ENCODE measurements at places on chromosomes 3 and 15.

DNA sequence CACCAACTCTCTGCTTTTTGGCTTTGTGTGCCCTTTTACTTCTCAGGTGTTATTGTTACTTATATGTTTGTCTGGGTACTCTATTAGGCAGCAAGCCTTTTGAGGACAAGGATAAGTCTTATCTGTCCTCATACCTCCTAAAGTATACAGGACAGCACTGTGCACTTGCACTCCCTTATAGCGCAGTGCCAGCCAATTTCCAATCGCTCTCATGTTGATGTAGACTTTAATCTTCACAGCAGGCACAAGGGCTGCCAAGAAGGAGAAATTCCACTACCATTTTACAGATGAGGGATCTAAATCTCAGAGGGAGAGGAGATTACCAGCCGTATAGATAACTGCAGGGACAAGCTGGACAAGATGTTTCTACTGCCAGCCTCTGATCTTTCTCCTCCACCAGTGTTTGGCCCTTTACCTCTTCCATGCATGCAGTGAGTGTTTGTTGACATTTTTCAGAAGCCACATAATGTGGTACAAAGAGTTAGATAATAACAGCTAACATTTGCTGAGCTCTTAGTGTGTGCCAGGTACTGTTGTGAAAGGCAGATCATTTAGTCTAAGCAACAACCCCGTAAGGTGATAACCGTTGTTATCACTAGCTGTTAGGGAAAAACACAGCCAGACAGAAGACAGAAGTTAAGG, 30.1 kb downstream of the SST start:
- DNase-seq = no peak

DNA sequence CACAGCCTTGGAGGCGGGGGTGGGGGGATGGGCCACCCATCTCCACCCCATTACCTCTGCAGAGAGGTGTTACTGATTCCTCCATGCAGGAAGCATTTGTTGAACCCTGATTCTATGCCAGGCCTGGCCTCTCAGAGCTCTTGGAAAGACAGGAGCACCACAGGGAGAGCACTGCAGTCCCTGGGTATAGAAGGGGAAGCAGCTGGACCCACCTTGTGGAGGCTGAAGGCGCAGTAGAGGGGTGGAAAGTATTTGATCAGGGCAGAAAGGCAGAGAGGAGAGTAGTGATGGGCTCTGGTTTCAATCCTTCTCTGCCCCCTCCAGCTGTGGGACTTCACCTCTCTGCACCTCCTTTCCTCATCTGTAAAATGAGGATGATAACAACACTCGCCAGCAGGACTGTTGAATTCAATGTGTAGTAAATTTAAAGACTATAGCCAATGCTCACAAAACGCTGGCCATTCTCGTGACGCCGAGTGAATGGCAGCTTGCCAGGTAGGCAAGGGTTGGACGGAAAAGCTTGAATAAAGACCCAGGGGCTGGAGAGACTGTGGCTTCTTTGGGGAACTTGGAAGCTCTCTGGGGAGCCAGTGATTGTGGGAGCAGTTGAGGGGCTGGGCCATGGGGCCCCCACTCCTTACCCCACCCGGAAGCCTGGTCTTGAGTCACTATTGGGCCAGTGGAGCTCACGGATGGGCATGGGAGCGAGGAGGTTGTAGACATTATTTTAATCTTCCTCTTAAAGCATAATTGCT, 8.0 kb upstream of the CCDC33 start:
- no peak for DNase-seq

- no peak for DNase-seq
Measured at GRCh38 chr3:186640473-186640818, 247 bp downstream of the FETUB start.

- DNase-seq = peak; percentile 3
Measured at GRCh38 chr15:73052653-73053397, 562 bp downstream of the NEO1 start.

DNA sequence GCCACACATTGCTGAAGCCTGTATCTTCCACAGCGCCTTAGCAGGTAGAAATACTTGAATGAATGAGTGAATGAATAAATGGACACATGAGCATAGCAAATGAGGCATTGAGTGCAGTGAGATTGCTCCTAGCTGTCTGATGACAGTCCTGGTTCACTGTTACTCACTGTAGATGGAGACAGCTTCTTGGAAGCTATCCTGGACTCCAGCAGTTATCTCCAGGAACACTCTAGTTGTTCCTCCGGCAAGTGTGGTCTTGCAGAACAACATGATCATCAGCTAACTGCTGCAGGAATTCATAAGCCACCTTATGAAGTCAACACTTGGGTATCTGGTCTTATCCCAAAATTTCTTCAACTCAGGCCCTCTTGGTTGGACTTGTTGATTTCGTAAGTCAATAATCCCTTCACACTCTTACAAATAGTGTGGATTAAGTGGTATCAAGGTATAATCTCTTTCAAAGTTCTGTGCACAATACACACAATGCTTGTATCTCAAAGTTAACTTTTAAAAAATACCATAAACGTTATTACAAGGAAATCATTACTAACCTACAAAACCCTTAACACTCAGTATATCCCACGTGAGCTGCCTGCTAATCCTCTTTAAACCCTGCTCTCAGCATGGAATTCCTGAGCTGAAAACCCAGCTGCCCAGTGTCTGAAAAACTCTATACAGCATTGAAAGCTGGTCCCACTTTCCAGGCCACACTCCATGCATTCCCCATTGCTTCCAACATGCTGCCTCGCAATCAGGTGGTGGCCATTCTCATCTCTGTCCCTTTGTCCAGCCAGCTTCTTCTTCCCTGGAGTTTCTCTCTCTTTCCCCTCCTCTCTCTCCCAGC, 14.4 kb upstream of the ZBTB38 start:
- DNase-seq = no peak

DNA sequence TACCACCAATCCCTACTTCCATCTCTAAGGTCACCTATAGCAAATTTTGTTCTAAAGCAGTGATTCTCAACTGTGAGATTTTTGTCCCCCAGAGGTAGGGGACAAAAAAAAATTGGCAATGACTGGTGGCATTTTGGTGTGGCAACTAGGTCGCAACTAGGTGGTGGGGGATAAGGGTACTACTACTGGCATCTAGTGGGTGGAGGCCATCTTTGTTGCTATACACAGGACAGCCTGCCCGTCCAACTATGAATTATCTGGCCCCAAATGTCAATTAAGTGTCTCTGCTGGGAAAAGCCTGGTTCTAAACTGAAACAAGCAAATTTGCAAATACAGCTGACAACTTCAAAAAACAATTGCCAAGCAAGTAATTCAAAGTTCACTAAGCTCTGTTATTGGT, 1.4 kb downstream of the MTMR10 start:
- no peak for DNase-seq
